PC-9 (cell line): ENCODE measurements at places on chromosomes 2 and 18.

DNA sequence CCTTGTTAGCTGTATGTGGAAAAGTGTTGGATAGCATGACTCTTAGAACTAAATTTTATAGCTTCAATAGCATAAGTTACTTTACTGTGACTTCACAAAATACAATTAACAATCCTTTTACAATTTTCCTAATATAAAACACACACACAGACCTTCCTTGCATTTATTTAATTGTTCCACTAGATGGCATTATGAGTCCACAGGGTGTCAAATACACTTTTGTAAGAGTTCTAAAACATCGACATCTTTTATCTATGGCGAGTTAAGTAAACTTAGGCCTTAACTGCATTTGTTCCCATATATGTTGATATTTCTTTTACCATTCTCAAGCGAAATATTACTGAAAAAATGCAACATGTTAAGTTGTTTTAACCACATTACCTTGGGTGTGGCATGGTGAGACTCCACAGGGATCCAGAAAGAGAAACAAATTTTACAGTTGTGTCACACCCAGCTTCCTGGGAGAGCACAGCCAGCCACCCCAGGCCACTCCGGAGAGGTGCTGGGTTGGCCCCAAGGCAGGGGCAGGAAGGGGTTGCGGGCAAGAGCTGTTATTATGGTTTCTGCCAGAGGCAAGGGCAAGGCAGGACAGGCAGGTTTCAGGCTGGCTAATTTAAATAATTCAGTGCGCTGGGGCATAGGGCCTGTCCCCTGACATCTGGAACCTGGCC is 312.4 kb upstream of the MC4R start:
- no peak for DNase-seq

GRCh38 chr18:1075322-1075721 is 170.7 kb downstream of the ADCYAP1 start:
- DNase-seq, result no peak

GRCh38 chr2:24919037-24919505 is 966 bp downstream of the ADCY3 start:
- peak; percentile 48 for DNase-seq

DNA sequence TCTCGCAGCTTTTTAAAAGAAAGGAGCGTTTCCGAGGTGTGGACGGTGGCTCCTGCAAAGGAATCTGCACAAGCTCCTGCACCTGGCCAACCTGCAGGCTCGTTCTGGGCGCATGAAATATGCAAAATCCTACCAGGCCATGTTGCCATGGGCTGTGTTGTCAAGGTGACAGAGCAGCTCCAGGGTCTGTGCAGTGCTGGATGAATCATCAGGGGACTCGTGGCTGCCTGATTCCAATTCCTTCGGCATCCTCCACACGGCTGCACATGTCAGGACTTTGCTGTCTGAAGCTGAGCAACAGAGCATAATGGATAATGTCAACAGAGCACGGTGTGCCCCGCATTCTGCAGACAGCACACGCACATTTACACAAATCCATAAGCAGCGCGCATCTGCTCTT is 120.5 kb downstream of the EIPR1 start:
- DNase-seq, result no peak

DNA sequence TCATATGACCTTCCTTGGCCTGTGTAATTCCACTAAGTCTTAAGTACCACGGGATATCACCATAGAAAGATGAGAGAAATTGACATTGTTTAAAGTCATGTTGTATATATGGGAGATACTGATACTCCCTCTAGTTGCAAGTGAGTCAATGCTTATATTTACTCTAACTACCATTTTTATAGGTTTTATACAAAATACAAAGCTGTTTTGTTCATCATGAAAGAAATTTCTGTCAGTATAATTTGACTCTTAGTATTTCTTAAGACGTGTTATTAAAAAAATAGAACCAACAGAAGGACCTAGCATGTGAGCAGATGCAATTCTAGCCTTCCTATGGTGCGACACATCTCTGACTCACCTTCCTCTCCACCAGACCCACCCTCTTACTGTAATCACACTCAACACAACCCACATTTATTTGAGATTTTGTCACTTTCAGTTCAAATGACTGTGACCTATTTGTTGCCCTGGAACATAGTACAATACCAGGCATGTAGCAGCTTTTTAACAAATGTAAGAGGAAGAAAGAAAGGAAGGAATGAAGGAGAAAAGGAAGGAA is 453.1 kb downstream of the CMPK2 start:
- no peak for DNase-seq

DNA sequence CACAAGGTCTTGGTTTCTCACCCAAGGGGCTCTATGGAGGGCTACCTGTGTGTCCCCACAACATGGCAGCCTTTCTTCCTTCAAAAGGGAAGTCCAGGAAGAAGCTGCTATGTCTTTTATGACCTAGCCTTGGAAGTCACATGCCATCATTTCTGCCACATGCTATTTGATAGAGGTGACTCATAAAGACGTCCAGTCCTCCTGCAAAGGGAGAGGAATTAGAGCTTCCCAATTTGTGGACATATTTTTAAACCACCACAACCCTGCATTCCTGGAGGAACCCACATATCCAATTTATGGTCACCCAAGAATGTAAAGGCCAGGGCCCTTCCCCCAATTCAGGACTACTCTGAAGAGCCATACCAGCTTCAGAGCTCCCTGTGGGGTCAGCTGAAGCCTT is 246.2 kb downstream of the CYP26B1 start:
- no peak for DNase-seq

DNA sequence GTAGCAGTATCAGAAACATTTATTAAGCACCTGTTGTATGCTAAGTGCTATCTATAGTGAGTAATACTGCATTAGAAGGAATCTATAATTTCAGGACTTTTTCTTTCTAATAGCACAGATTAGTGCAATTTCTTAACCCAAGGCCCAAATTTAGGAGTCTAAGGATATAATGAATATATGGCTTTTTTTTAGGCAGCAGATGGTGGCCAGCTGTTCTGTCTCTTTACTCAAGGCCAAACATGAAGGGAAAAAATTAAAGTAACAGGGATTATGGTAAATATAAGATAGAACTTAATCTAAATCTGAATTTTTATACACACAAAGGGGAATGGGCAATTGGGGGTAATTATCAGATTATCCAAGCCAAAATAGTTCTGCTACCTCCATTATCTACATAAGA is 230.6 kb upstream of the SP5 start:
- no peak for DNase-seq

GRCh38 chr2:10513201-10513600 is 65.1 kb upstream of the ODC1 start:
- no peak for DNase-seq

- DNase-seq, result no peak
These were observed 2.2 kb downstream of the SEPTIN10 start for GRCh38 chr2:109611467-109612095.

DNA sequence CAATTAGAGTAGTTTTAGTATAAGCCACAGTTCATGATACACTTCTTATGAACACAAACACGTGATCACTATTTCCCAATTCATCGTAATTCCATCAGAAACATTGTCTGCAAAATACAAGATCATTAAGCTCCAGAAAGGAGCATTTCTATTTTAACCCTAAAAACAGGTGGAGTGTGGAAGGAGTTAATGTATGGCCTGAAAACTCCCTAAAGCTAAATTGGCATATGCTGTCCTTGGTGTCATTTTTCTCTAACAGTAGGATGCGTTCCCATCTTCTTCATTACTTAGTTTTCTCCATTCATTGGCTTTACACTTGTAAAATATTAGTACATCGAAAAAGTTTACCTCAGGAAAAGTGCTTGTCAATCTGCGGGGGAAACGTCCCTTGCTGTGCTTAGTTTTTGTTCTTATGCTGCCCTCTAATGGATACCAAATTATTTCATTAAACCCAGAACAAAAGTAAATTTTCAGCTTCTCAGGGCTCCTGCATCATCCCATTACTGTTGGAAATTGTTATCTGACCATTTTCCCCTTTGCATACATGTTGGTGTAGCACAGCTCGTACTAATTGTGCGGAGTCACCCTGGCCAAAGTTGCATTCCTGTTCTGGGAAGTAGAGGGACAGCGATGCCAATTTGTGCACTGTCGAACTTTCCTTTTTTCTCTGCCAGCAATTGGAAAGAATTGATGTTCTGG is 153.4 kb downstream of the GPD2 start:
- no peak for DNase-seq

DNA sequence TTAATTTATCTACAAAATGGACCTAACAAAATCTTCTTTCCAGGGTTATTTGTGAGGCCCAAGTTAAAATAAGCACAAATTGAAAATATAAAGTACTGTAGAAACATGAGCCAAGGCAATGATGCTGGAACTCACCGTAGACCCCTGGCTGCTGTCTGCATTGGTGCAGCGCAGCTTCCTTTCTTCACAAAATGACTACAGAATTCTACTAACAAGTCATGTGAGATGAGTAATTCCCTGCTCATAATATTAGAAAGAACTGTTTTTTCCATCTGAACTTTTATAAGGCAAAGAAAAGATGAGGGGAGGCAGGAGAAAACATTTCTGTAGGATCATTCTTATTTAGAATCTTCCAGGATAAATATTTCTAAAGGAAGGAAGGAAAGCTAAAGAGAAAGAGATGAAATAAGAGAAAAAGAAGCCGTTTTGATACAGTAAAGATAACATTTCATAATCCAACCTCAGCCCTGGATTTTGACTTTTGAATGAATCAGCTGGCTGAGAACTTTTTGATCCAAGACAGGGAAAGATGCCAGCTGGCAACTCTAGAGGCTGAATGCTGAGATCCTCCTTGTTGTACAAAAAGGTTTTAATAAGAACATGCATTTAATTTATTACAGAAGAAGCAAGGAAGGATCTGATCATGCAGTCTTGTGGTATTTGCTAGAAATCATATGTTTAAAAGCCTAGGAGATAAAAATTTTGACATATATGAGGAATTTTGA is 183.9 kb upstream of the KLHL14 start:
- DNase-seq, result no peak

DNA sequence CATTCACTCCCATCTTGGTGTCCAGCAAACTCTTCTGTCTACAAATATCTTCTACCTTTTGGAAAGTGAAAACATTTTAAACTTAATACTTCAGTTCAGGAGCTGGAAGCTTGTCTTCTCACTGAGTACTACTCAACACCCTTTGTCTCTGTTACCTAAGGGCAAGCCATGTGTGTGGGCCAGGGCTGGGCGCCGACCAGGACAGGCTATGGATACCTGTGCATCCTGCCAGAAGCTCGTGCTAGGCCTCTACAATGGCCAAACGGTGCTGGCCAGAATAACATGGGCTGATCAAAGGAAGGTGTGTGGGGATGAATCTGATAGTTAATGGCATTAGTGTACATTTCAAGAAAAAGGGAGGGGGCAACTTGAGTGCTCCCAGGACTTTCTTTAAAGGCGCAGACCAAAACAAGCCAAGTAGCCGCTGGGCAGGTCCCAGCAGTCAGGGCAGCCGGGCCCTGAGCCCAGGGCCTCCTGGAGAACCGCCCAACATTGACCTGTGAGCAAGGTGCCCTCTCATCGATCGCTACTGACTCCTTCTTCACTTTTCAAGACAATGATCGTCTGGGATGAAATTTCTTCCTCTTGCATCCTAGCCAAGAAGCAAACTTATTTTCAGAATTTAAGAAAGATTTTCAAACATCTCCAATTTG is 29.0 kb upstream of the ID2 start:
- no peak for DNase-seq

DNA sequence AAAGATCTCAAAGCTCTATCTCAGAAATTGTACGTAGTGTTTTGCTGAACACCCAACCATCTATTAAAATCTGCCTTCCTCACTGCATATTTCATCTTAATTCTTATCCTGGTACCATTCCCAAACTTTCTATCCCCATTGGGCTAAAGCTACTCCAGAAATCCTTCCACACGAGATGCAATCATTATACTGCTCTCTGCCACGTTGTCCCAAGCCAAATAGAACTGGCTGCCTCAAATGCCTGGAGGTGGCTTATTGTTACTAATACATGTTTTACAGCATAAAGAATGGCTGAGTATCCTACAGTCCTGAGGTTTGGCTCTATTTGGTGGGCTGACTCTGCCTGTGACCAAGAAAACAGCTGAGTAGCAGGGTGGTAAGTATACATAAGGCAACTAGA is 306.0 kb upstream of the ACVR2A start:
- no peak for DNase-seq

DNA sequence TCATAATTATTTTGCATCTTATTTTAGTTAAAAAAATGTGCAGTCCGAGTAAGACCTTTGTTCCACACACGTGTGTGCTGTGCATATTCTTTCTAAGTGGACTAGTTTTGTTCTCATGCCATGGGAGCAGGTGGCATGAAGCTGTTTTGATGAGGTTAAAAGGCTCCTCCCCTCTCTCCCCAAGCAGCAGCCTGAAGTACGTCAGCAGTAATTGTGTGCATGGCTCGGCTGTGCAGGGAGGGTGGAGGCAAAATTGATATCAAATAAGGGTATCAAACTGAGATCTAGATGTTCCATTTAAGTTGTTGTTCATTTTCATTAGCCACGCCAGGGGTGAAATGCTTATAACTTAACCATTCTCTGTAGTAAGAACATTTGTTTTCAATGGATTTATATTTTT is at the start of gene NYAP2:
Gene NYAP2 (plus strand): TSS at position 207 of the 400 bp plus-strand sequence. CDS start 9,171 bp downstream, outside the sequence.
- no peak for DNase-seq

GRCh38 chr18:9884532-9885140 is 1.1 kb upstream of the TXNDC2 start:
- no peak for DNase-seq

DNA sequence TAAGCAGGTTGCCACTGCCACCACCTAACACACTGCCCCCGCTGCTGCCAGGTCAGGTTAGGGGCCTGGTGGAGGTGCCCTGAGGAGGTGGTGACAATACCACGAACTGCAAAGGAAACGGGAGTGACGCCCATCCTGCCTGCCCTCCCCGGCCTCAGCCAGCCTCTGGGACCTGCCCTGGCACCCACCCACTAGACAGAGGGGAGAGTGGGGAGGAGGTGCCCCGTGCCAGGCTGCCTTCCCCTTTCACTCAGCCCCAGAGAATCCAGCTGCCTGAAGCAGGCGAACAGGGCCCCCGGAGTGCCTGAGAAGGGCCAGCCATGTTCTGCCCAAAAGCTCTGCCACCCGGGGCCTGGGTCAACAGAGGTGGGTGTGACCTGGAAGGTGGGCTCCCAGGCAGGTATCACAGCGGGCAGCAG is 44.5 kb upstream of the FOSL2 start:
- DNase-seq, result no peak

DNA sequence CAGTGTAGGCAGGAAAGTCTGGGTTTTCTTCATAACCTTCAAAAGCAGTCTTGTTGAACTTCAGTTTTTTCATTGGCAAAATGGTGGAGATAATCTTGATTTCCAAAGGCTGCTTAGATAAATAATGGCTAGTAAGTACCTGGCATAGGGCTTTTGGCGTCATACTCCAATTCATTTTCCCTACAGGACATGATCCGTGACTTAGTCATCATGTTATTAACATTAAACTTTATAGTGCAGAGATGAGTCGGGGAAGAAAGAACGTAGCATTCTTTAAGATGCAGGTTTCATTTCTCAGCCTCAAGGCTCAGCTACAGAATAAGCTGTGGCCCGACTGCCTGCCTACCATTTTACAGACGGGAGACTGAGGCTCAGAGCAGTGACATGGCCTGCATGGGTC is 64.0 kb downstream of the RALBP1 start:
- no peak for DNase-seq
